SK-N-DZ (cell line): ENCODE measurements at places on chromosomes 6 and 20.

DNA sequence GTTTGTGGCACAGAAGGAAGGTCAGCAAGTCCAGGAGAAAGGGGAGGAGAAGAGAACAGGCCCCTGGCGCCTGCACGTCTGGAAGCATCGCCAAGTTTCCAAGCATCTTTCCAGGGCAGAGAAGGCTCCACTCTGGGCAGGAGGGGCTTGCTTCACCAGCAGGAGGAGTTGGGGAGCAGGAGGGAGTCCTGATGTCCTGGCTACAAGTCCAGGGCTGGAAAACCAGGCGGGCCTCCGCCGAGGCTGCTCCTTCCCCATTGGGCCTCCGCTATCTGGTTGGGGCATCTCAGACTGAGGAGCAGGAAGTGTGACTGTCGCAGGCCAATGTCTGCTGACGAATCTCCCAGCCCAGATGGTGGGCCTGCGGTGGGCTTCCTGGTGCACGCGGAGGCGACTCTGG is 421.9 kb downstream of the PREX1 start:
- peak; percentile 90 for DNase-seq

DNA sequence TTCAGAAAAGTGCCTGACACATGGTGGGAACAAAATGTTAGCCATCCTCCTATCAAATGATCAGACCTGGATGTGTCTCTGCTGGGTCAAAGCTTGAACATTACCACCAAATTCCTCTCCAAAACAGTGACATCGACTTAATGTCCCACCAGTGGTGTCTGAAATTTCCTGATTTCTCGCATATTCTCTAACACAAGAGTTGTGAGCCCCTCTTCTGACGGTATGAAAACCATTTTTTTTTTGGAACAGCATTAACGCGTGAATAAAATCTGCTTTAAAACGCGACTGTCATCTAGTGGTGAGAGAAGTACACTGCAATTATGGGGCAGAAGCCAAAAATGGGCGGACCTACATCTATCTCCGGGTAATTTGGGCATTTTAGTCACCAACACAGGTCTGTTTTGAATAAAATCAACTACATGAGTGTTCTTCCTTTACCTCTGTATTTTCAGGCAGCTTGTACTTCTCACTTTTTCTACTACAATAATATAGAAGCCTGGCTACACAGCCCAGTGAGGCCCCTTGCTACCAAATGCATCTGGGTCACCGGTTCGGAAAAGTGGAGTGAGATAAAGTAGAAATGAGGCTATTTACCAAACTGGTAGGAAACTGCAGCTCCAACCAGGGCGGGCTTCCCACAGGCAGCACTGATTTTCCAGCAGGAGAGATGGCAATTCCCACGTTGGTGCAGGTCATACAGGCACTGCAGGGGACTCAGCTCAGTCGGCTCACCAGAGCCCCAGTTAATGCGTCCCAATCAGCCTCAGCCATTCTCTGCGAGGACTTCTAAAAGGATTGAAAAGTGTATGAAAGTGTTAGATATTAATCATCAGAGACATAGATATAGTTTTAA is 27.4 kb downstream of the MGME1 start:
- peak; percentile 49 for DNase-seq

- no peak for DNase-seq
Measured at GRCh38 chr6:120260636-120261035, 911.1 kb upstream of the MAN1A1 start.

GRCh38 chr6:41733707-41734665 is 1.4 kb downstream of the TFEB start:
- DNase-seq: peak; percentile 88

DNA sequence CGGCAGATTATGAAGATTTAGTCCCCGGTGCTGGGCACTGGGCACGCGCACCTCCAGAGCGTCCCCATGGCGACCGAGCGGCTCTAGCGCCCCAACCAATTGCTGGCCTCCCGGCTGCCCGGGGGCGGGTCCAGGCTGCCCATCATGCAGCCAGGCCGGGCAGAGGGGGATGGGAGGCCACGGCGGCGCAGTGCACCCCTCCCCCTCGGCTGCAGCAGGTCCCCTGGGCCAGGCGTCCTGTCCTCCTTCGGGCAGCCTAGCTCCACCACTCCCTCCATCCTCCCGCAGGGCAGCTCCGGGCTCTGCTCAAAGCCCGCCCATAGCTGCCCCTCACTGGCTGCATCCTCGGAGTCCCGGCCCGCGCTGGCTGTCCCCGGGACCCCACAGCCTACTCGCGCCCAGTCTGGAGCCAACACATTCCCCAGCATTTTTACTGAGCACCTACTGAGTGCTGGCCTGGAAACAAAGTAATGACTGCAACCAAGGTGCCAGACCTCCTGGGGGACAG is 99.4 kb downstream of the ASXL1 start:
- peak; percentile 97 for DNase-seq

GRCh38 chr6:157305670-157306653 is 17.4 kb downstream of the TMEM242 start:
- no peak for DNase-seq

- peak; percentile 5 for DNase-seq
Measured at GRCh38 chr20:17202673-17203072, 24.2 kb upstream of the PCSK2 start.

- DNase-seq: no peak
Measured at GRCh38 chr6:149182262-149182661, 135.2 kb upstream of the TAB2 start.

DNA sequence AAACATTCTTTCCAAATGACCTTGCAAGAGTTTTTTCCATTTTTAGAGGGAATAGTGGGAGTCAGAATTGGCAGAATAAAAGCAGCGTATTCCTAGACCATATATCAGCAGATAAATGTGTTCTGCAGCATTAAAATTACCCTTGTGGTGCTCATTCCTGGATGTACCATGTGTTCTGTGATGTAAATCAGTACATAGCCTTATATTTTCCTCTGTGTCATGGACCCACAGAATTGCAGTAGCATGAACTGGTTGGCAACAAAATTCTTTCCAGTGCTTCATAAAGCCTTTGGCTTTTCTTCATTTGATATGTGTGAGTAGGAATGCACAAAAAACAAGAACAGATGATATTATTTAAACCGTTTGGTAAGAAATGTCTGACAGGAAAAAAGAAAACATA is 32.5 kb downstream of the ANKEF1 start:
- DNase-seq: no peak

GRCh38 chr6:170062915-170063241 is 228.0 kb downstream of the DLL1 start:
- DNase-seq: no peak

- DNase-seq: no peak
Measured at GRCh38 chr6:80674669-80675068, 568.2 kb downstream of the BCKDHB start.

- DNase-seq: no peak
Measured at GRCh38 chr6:57183336-57183735, 11.2 kb downstream of the BAG2 start.

DNA sequence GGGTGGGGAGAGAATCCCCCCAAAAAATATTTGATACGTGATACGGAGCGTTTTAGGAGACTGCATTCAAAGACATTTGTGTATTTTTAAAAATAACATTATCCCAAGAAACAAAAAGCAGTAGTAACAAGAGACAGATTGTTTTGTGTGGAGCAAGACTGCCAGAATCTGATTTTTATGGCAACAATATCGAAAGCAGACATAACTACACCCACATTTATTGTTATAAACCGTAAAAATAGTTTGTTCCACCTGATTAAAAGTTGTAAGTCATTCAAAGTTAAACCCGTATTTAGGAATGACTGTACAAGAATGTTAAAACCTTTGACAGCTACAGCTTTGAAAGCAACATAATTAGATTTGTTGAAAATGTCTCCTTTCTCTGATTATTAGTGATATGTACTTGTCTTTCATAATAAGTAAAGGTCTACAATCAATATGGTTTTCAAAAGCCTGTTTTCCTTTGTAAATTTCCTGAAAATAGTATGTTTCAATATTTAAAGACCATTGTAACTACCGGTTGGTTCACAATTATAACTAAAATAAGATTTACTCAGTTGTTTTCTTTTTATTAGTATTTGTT is 2.7 kb downstream of the EYA4 start:
- DNase-seq: no peak

GRCh38 chr6:7468382-7469081 is 72.9 kb upstream of the DSP start:
- DNase-seq: peak; percentile 49

DNA sequence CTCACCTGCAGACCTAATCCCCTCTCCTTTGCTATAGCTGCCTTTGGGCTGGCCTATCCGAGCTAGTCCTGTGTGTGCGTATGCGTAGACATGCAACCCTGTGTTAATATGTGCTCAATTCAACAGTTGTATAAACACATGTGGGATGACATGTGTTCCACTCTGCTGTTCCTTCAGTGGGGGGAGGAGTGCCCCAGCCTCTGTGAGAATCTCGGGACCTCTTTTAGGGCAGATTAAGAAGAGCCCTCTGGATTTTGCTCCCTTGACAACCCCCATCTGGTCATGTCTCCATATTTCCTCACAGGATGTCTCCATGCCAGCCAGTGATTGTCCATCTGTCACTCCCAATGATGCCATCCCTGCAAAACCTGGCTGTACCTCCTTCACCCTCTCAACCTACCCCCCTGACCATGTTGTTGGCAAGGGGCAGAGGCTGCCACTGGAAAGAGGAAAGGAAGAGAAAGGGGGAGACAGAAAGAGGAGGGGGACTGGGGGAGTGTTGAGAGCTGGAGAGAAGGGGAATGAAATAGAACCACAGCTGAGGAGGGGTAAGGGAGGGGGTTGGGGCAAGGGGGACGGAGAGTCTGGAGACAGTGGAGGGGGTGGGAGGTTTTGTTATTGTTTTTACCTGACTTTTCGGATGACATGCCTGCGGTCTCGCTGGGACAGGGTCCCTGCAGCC is 417 bp downstream of the PRRT1 start:
- DNase-seq: no peak

GRCh38 chr6:37702314-37702713 is 4.6 kb upstream of the MDGA1 start:
- no peak for DNase-seq

GRCh38 chr6:111556004-111556403 is 49.7 kb downstream of the TRAF3IP2 start:
- DNase-seq: no peak

- no peak for DNase-seq
Measured at GRCh38 chr6:91442342-91442741, 855.5 kb upstream of the MAP3K7 start.

GRCh38 chr20:3753098-3753497 is 14.5 kb downstream of the ADISSP start:
- DNase-seq: peak; percentile 42

DNA sequence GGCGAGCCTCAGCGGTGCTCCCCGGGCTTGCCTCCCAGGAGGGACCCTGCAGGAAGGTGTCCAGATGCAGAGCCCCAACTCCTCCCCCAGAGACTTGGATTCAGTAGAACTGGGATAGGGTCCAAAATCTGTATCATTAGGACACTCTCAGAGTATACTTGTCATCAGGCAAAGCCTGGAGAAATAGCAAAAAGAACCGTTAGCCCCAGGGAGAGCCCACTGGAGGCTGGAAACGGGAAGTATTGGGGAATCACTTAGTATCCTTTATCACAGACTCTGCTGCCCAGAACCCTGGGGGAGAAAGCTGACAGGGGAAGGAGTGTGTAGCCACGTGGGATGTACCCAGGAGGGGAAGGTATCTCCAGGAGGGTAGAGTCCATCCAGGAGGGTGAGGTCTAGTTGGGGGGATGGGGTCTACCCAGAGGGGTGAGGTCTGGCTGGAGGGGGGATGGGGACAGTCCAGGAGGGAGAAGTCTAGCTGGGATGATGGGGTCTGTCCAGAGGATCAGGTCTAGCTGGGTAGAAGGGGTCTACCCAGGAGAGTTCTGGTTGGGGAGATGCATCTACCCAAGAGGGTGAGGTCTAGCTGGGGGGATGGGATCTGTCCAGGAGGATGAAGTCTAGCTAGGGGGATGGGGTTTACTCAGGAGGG is 107.2 kb downstream of the LY86 start:
- no peak for DNase-seq

DNA sequence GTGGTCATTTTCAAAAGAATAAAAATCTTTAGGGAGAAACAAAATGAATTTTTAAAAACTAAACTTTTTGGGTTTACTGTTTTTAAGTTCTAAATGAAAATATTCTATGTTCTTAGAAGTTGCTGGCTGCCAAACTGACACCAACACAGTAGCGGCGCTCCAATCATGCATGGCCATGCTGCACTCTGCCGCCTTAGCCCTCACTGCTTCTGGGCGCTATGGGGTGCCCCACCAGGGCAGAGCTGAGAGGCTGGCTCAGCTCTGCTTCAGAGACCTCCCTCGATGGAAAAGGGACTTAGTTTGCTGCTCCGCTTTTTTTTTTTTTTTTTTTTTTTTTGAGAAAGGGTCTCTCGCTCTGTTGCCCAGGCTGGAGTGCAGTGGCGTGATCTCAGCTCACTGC is 20.9 kb downstream of the EZR start:
- DNase-seq: no peak

DNA sequence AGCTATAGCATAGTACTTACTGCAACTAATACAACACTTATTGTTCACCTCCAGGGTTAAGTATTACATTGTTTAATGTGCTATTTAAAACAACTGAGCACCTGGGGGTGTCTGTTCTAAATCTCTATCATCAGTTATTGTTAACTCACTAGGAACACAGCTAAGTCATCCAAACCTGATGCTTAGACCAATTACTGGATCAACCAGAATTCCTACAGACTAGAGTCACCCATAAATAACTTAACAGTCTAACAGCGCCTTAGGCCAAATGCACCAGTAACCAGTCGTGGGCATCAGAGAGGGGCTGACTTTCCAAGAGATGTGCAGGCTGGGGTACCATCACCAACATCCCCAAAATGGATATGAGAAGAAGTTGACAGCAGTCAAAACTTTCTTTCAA is 110.7 kb downstream of the ADTRP start:
- DNase-seq: no peak
